ENCODE measurements at places on chromosomes 7 and 10. TPM values are rescaled to one million over a fixed set of nuclear protein-coding genes. Genes with fewer than 3 reads are reported as not detected.

Gene AQP1
- 0.15 TPM for total RNA-seq

Gene CALHM1
- 1.1 TPM for total RNA-seq

GRCh38 chr7:66871076-66871475 lies 49.9 kb upstream of the TMEM248 start:
- no peak overlapping the region for H3K27ac ChIP-seq
- peaks cover 3% of the 10 kb centered on the region for H3K4me1 ChIP-seq
- peaks cover 5% of the 10 kb centered on the region for H3K36me3 ChIP-seq
- no peaks in the 10 kb centered on the region for H3K27me3 ChIP-seq

- H3K4me3 ChIP-seq = no peak overlapping the region
- H3K36me3 ChIP-seq = no peaks in the 10 kb centered on the region
- no peaks in the 10 kb centered on the region for H3K27me3 ChIP-seq
- no peak for DNase-seq
Observed at GRCh38 chr7:14604606-14605005, 297.9 kb downstream of the DGKB start.

Gene AP4M1
- 9.9 TPM for total RNA-seq

- no peak overlapping the region for H3K27ac ChIP-seq
- no peak overlapping the region for H3K4me3 ChIP-seq
- H3K27me3 ChIP-seq = peaks cover 58% of the 10 kb centered on the region
Observed at GRCh38 chr10:79628988-79629954, 18.5 kb downstream of the SFTPA1 start.

DNA sequence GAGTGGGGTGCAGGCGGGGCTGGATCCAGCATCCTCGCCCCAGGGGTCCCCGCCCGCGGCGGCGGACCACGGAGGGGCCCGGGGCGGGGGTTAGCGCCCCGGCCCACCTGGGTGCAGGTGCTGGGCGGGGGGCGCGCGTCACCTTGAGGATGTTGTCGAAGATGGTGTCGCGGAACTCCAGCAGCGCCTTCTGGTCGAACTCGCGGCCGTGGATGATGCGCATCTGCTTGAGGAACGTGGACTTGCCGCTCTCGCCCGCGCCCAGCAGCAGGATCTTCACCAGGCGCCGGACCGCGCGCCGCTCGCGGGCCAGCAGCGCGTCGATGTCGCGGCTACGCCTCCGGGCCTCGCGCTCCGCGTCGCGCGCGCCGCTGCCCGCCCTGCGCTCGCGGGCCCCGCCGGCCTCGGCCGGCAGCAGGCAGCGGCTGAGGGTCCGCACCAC lies 376 bp downstream of the GNA12 start:
- peak overlapping the region; percentile 64 for H3K4me3 ChIP-seq
- H3K4me1 ChIP-seq = peaks cover 33% of the 10 kb centered on the region
- no peaks in the 10 kb centered on the region for H3K27me3 ChIP-seq
- H3K36me3 ChIP-seq = peaks cover 9% of the 10 kb centered on the region

DNA sequence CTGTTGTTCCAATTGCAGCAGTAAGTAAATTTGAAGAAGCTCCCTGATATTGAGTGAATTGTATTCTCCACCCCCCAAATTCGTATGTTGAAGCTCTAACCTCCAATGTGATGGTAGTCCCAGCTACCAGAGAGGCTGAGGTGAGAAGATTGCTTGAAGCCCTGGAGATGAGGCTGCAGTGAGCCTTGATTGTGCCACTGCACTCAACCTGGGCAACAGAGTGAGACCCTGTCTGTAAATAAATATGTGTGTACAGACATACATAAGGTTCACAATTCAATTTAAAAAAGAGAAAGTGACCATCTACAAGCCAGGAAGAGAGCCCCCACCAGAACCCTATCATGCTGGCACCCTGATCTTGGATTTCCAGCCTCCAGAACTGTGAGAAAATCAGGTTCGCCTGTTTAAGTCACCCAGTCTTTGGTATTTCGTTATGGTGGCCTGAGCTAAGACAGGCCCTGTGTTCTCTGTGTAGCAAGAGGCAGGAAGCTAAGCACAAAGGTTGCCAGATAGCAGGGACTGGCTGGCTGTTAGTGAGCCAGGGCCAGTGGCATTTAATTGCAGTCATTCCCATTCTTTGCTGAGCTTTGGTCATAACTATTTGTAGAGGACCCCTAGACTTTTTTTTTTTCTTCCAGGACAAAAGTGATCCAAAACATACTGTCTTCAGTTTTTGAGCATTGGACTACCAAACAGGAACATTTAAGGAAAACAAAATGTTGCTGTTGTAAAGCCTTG lies 45.6 kb downstream of the AUTS2 start:
- H3K27me3 ChIP-seq = peaks cover 3% of the 10 kb centered on the region
- H3K27ac ChIP-seq = no peak overlapping the region
- H3K4me3 ChIP-seq = no peak overlapping the region

Gene ANXA8L1
- not detected for total RNA-seq

- H3K36me3 ChIP-seq = no peaks in the 10 kb centered on the region
- H3K27me3 ChIP-seq = no peaks in the 10 kb centered on the region
- no peak overlapping the region for H3K27ac ChIP-seq
- H3K4me3 ChIP-seq = no peak overlapping the region
- DNase-seq = no peak
Observed at GRCh38 chr7:44240376-44240775, 39.6 kb downstream of the YKT6 start.

GRCh38 chr7:28882869-28883470 lies 75.2 kb downstream of the TRIL start:
- no peaks in the 10 kb centered on the region for H3K36me3 ChIP-seq
- DNase-seq = no peak
- H3K4me1 ChIP-seq = no peaks in the 10 kb centered on the region
- H3K27me3 ChIP-seq = peaks cover 30% of the 10 kb centered on the region
- H3K4me3 ChIP-seq = no peak overlapping the region
- no peak overlapping the region for H3K27ac ChIP-seq

DNA sequence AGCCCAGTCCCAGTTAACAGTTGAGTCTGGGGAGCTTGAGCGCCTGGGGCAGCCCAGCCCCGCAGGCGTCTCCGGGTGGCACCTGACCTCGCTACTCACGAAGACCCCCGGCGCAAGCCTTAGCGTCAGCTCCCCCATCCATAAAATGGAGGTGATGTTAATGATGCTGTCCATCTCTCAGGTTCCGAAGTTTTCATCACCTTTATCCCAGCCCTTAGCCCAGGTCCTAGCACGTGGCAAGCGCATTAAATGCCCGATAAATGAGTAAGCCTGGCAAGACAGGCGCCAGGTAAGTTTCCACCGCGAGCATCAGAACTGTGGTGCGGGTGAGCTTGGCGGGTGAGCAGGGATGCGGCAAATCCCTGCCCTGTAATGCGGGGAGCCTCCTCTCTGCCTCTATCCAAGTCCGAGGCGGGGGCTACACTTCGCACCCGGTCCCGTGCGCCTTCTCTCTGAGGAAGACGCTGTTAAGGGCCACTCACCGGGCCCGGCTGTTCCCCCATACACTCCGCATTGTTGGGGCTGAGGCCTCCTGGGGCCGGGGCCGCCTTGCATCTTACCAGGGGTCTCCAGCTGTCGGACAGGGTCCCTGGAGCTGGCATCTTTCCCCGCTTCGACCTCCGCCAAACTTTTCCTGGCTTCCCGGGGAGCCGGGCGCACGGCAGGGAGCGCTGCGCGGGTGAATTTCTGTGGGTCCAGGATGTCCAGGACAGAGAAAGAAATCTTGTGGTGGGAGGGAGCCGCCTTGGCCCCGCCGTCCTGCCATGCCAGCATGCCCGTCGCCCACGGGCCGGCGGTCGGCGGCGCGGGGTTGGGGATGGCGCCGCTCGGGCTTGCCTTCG lies 444 bp downstream of the NKX1-2 start:
- DNase-seq = no peak
- H3K27ac ChIP-seq = no peak overlapping the region
- H3K4me1 ChIP-seq = peaks cover 16% of the 10 kb centered on the region
- H3K4me3 ChIP-seq = peak overlapping the region; percentile 9
- H3K36me3 ChIP-seq = no peaks in the 10 kb centered on the region

Gene GRK5
- total RNA-seq = 23.2 TPM

- no peak overlapping the region for H3K4me3 ChIP-seq
- no peaks in the 10 kb centered on the region for H3K4me1 ChIP-seq
- no peaks in the 10 kb centered on the region for H3K36me3 ChIP-seq
- no peak for DNase-seq
- no peak overlapping the region for H3K27ac ChIP-seq
Observed at GRCh38 chr10:130790339-130790738, 521.2 kb downstream of the TCERG1L start.

GRCh38 chr7:132080467-132080866 lies 495.8 kb downstream of the PLXNA4 start:
- H3K36me3 ChIP-seq = no peaks in the 10 kb centered on the region
- H3K4me3 ChIP-seq = no peak overlapping the region
- no peaks in the 10 kb centered on the region for H3K4me1 ChIP-seq
- H3K27me3 ChIP-seq = peaks cover 26% of the 10 kb centered on the region
- no peak overlapping the region for H3K27ac ChIP-seq
- DNase-seq = no peak

GRCh38 chr10:73609116-73609515 lies 18.0 kb upstream of the USP54 start:
- no peak for DNase-seq
- H3K4me1 ChIP-seq = no peaks in the 10 kb centered on the region
- H3K27me3 ChIP-seq = no peaks in the 10 kb centered on the region
- no peak overlapping the region for H3K27ac ChIP-seq

Gene AUTS2
- 24.4 TPM for total RNA-seq

- no peak for DNase-seq
- no peaks in the 10 kb centered on the region for H3K4me1 ChIP-seq
- no peak overlapping the region for H3K27ac ChIP-seq
- H3K27me3 ChIP-seq = peaks cover 7% of the 10 kb centered on the region
- no peaks in the 10 kb centered on the region for H3K36me3 ChIP-seq
- no peak overlapping the region for H3K4me3 ChIP-seq
Observed at GRCh38 chr7:156566812-156567549, 73.6 kb upstream of the RNF32 start.

DNA sequence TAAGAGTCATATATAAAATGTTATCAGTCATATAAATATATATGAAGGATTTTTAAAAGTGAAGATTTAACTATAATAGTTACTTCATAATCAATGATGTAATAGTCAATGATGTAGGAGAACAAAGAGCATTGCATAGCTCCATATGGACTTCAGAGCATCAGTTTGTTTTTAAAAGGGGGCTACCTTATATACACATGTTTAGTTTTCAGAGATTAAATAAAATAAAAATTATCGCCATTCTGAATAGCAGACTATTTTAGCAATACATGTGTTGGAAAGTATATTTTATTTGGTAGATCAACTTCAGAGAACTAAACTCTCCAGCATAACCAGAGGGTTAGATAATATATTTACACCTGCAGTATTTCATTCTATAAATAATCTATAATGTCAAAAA lies 29.1 kb upstream of the EPC1 start:
- H3K27me3 ChIP-seq = no peaks in the 10 kb centered on the region
- peak overlapping the region; percentile 91 for H3K27ac ChIP-seq
- H3K4me3 ChIP-seq = no peak overlapping the region
- no peak for DNase-seq
- H3K4me1 ChIP-seq = peaks cover 29% of the 10 kb centered on the region

GRCh38 chr10:85111271-85111670 lies 782.9 kb downstream of the CCSER2 start:
- H3K4me3 ChIP-seq = no peak overlapping the region
- no peaks in the 10 kb centered on the region for H3K36me3 ChIP-seq
- no peak overlapping the region for H3K27ac ChIP-seq

DNA sequence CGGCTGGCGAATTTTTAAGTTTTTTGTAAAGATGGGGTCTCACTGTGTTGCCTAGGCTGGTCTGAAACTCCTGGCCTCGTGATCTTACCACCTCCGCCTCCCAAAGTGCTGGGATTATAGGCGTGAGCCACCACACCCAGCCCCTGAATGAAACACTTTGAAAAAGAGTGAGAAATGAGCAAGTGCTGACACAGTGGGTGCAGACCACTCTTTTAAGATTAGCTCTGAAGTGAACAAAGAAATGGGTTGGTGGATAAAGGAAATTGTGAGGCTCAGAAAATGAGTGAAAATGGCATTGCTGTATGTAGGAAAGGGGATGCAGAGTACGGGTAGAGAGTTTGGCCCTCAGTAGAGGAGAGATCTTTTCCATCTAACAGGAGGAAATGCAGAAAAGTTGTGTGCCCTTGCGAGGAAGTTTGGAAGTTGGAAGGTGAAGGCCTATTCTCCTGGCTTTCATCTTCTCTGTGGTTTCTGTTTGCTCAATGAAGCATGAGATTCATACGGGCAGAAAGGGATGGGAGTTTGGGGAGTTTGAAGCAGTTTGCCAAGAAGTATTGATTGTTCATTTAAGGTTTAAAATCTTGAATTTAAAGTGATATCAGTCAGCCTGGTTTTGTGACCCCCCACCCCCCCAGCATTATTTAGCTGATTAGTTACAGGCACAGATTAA lies 11.0 kb downstream of the MAPK8 start:
- no peaks in the 10 kb centered on the region for H3K27me3 ChIP-seq
- peaks cover 22% of the 10 kb centered on the region for H3K36me3 ChIP-seq
- no peak overlapping the region for H3K27ac ChIP-seq
- H3K4me1 ChIP-seq = peaks cover 16% of the 10 kb centered on the region

Gene KCP
- 0.52 TPM for total RNA-seq

- no peaks in the 10 kb centered on the region for H3K4me1 ChIP-seq
- H3K27me3 ChIP-seq = no peaks in the 10 kb centered on the region
- H3K36me3 ChIP-seq = no peaks in the 10 kb centered on the region
- no peak for DNase-seq
Observed at GRCh38 chr10:60549686-60550085, 160.0 kb upstream of the ANK3 start.

Gene GLI3
- total RNA-seq = 0.26 TPM

- H3K27ac ChIP-seq = no peak within 1 kb of the TSS
- peaks cover 5% of the 10 kb centered on the region for H3K4me1 ChIP-seq
Observed at GRCh38 chr10:96304230-96304629, at the start of gene DNTT. Gene DNTT, plus strand, starts transcription at chr10:96304434. Its CDS starts 64 bp downstream, at chr10:96304498.

DNA sequence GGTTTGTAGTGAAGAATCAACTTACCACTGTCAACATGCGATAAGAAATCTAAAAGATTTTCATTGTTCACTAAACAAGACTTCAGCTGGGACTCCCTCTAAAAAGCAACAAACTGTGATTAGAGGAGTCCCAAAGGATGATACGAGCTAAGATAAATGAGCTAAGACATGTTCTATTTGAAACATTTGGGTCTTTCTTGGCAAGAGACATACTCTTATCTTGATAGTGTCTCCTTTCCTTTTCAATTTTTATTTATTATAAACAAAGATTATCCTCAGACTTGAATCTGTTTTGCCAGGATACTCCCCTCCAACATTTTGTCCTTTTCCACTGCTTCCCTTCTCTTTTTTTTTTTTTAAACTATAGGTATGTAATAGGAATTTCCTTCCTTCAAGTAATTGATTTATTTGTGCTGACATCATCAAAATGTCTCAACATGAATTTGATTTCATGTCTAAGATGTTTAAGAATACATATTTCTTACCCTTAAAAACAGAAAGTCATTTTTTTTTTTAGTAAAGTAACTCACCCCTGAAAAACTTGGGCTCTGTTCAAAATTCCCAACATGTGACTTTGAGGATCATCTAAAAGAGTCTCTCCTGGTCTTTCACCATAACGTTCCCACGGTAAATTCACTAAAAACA lies 158.4 kb upstream of the NRP1 start:
- H3K4me3 ChIP-seq = no peak overlapping the region
- H3K27ac ChIP-seq = no peak overlapping the region
- H3K36me3 ChIP-seq = no peaks in the 10 kb centered on the region
- H3K4me1 ChIP-seq = no peaks in the 10 kb centered on the region
